ENCODE measurements at places on chromosomes 4 and X. TPM values are rescaled to one million over a fixed set of nuclear protein-coding genes. Genes with fewer than 3 reads are reported as not detected.

DNA sequence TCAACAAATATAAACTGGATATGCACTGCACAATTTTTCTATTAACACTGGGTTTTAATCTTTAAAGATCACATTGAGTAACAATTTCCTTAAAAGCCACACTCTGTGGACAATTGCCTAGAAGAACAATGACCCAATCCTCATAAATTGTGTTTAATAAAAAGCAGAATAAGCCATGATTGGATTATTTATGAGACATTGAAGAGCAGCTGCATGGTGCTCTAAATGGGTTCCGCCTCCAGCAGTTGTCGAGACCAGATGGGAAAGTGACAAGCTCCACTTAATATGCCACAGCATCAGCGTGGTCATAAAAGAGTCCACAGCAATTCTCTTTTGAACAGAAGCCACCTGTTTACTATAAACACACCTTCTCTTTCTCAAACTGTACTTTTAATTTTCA lies 635.2 kb upstream of the FRG1 start:
- no peak overlapping the region for H3K27ac ChIP-seq
- no peaks in the 10 kb centered on the region for H3K36me3 ChIP-seq
- DNase-seq = no peak
- no peaks in the 10 kb centered on the region for H3K4me1 ChIP-seq
- H3K27me3 ChIP-seq = no peaks in the 10 kb centered on the region

DNA sequence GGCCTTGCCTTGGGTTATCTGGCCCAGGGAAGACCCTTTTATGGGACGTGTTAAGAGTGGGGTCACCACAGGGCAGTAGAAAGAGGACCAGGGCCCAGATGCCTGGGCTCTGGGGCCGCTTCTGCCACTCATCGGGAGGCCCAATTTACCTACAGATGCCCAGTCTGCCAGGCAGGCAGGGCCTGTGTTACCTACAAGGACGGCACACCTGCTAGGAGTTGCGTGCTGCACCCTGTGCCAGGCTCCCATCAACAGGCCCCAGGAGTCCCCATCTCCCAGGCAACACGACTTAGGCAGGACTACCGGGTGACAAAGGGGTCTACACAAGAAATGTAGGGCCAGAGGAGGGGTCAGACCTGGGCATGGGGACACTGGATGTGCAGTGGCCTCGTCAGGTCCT lies 34.6 kb downstream of the WDR1 start:
- no peak overlapping the region for H3K27ac ChIP-seq
- no peak overlapping the region for H3K4me3 ChIP-seq
- H3K27me3 ChIP-seq = no peaks in the 10 kb centered on the region
- peak; percentile 2 for DNase-seq
- H3K36me3 ChIP-seq = peaks cover 91% of the 10 kb centered on the region
- H3K4me1 ChIP-seq = peaks cover 11% of the 10 kb centered on the region

DNA sequence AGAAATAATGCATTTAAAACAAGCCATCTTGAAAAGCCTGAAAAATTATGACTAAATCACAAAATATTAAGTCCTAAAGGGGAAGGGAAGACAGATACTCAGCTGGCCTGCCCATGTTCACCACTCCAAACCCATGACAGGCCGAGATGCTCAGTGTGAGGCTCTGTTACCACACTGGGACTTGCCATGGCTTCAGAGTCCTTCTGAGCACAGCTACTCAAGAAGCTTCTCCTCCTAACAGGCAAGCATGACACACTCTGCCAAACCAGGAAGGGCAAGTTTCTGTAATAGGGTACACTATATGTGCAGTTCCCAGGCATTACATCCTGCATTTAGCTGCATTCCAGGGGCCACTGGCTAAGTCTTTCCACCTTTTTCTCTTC lies 34.0 kb upstream of the CYBB start:
- no peaks in the 10 kb centered on the region for H3K4me1 ChIP-seq
- no peaks in the 10 kb centered on the region for H3K27me3 ChIP-seq
- H3K4me3 ChIP-seq = no peak overlapping the region
- no peaks in the 10 kb centered on the region for H3K36me3 ChIP-seq

PABPC1L2B gene
- not detected for total RNA-seq

- no peaks in the 10 kb centered on the region for H3K36me3 ChIP-seq
- no peak for DNase-seq
- no peak overlapping the region for H3K27ac ChIP-seq
- no peak overlapping the region for H3K4me3 ChIP-seq
- H3K4me1 ChIP-seq = no peaks in the 10 kb centered on the region
- no peaks in the 10 kb centered on the region for H3K27me3 ChIP-seq
Measured at GRCh38 chrX:34880656-34881055, 61.9 kb upstream of the FAM47B start.

- H3K27me3 ChIP-seq = no peaks in the 10 kb centered on the region
- H3K27ac ChIP-seq = no peak overlapping the region
- H3K4me3 ChIP-seq = no peak overlapping the region
- no peaks in the 10 kb centered on the region for H3K36me3 ChIP-seq
- H3K4me1 ChIP-seq = peaks cover 13% of the 10 kb centered on the region
Measured at GRCh38 chr4:125313497-125313896, 1.3 kb upstream of the FAT4 start.

- H3K36me3 ChIP-seq = no peaks in the 10 kb centered on the region
- H3K4me1 ChIP-seq = no peaks in the 10 kb centered on the region
- no peak overlapping the region for H3K27ac ChIP-seq
- DNase-seq = no peak
Measured at GRCh38 chrX:447052-447451, 60.3 kb upstream of the PPP2R3B start.

DNA sequence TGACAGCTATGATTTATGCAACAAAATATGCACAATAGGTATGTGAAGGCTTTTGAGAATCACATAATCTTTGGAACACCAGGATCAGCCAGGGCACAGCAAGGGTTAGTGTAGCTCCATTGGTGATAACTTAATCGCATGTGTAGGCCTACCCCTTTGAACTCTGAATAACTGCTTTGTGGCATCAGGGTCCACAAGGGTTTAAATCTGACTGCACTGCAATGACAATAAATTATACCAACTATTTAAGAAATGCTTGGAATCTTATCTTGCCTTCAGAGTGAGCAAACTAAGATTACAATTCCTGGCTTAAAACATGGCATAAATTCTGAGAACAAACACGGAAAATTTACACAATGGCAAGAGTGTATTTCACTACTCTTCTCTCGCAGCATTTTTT lies 245.8 kb downstream of the FBXO8 start:
- no peak overlapping the region for H3K4me3 ChIP-seq
- no peak for DNase-seq
- H3K4me1 ChIP-seq = no peaks in the 10 kb centered on the region
- H3K27ac ChIP-seq = no peak overlapping the region
- no peaks in the 10 kb centered on the region for H3K36me3 ChIP-seq

GRCh38 chrX:39480963-39481362 lies 616.8 kb downstream of the BCOR start:
- H3K36me3 ChIP-seq = no peaks in the 10 kb centered on the region
- H3K4me1 ChIP-seq = no peaks in the 10 kb centered on the region
- H3K27me3 ChIP-seq = no peaks in the 10 kb centered on the region
- no peak overlapping the region for H3K4me3 ChIP-seq
- DNase-seq = no peak

OTC gene
- 1.2 TPM for total RNA-seq

DNA sequence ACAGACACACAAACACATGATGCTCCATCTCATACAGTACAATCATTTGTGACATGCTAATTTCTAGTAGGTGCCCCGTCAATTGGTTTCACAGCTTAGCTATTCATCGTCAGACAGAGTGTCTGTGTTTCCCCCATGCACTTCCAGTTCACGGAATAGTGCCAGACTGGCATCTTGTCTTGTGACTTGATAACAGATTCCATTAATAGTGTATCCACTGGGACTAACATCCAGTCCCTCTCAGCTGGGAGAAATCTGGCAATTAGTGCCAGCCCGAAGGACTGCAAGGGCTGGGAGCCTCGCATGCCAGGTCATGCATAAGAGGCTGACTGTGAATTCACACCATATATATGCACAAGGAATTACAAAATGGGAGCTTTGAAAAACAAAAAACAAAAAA lies 20.2 kb upstream of the GATB start:
- no peaks in the 10 kb centered on the region for H3K27me3 ChIP-seq
- H3K27ac ChIP-seq = no peak overlapping the region
- no peaks in the 10 kb centered on the region for H3K4me1 ChIP-seq
- H3K4me3 ChIP-seq = no peak overlapping the region
- H3K36me3 ChIP-seq = no peaks in the 10 kb centered on the region

DNA sequence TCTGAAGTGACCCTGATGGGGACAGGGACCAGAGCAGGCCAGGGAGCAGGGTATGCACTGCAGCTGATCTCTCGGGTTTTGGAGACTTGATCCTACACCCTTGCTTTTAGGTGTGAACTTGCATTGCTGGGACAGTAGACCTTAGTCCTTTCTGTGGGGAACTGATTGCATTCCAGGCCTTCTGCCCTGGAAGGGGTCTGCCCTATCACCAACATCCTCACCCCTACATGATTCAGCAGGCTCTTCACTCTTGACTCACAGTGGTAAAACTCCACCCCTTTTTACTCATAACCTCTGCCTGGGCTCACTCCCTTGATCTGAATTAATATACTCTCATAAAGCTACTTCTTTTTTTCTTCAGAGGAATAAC lies 6.6 kb upstream of the DDX60L start:
- H3K36me3 ChIP-seq = no peaks in the 10 kb centered on the region
- no peaks in the 10 kb centered on the region for H3K27me3 ChIP-seq
- no peak for DNase-seq
- H3K4me3 ChIP-seq = no peak overlapping the region
- no peak overlapping the region for H3K27ac ChIP-seq

GRCh38 chrX:30627818-30628652 lies 25.2 kb upstream of the GK start:
- no peak for DNase-seq
- no peak overlapping the region for H3K4me3 ChIP-seq
- H3K4me1 ChIP-seq = no peaks in the 10 kb centered on the region

CENPVL3 gene
- total RNA-seq = not detected

Data from thyroid gland (tissue), 4 donors.